ENCODE measurements at places on chromosomes 5 and 9. TPM values are rescaled to one million over a fixed set of nuclear protein-coding genes. Genes with fewer than 3 reads are reported as not detected.

The BTNL3 gene
- total RNA-seq: not detected

The TMEM215 gene
- total RNA-seq: not detected

GRCh38 chr9:37953775-37954437, 50.0 kb upstream of the SLC25A51 start:
- H3K4me1 ChIP-seq: peaks cover 15% of the 10 kb centered on the region
- DNase-seq: no peak
- H3K4me3 ChIP-seq: no peak overlapping the region
- peak overlapping the region; percentile 26 for H3K27ac ChIP-seq

GRCh38 chr5:132431632-132432031, 58.9 kb downstream of the IRF1 start:
- H3K27me3 ChIP-seq: no peaks in the 10 kb centered on the region
- peaks cover 80% of the 10 kb centered on the region for H3K4me1 ChIP-seq
- H3K36me3 ChIP-seq: no peaks in the 10 kb centered on the region
- DNase-seq: no peak
- peak overlapping the region; percentile 36 for H3K27ac ChIP-seq

GRCh38 chr9:111731928-111732327, 62.8 kb downstream of the SHOC1 start:
- no peak for DNase-seq
- H3K4me3 ChIP-seq: no peak overlapping the region
- no peaks in the 10 kb centered on the region for H3K4me1 ChIP-seq
- H3K27ac ChIP-seq: no peak overlapping the region
- H3K27me3 ChIP-seq: no peaks in the 10 kb centered on the region

DNA sequence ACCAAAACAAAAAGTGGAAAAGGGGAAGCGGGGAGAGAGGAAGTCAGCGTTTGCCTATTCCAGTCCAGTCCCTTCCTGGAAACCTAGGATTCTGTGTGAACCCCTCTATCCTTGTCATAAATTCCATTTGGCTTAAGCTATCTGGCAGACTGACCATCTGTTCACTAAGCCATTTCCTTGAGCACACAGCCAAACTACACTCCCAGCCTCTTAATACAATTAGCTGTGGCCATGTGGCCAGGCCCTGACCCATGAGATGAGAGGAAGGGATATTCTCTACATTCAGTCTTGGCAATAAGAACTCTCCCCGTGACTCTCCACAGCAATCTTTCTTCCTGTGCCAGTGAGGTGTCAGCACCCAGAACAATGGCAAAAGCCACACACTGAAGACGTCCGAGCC, 424.8 kb downstream of the TLE1 start:
- no peaks in the 10 kb centered on the region for H3K4me1 ChIP-seq
- no peak overlapping the region for H3K27ac ChIP-seq
- no peak overlapping the region for H3K4me3 ChIP-seq
- H3K27me3 ChIP-seq: no peaks in the 10 kb centered on the region

DNA sequence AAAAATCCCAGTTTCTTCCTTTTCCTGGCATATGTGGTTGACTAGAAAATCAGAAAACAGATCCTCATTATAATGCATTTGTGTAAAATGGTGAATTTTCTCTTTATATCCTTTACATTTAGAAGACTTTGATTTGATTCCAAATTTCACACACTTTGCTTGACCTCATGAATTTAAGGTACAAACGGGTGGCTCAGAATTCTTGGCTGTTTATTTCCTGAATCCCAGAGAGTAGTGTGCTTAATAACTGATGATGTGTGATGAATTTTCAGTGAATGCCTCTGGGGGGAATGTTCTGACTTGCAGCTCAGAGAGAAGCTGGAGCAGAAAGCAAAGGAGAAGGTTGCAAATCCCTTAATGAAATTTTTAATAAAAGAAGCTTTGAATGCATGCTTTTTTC, 126.8 kb downstream of the SPATA31D1 start:
- H3K36me3 ChIP-seq: no peaks in the 10 kb centered on the region
- no peak overlapping the region for H3K4me3 ChIP-seq
- H3K27me3 ChIP-seq: no peaks in the 10 kb centered on the region
- no peak for DNase-seq

Data from vagina (tissue), 2 donors.